Articular chondrocyte of knee joint (primary cell): ENCODE measurements at places on chromosomes 1 and 21. TPM values are rescaled to one million over a fixed set of nuclear protein-coding genes. Genes with fewer than 3 reads are reported as not detected.

Gene TTC39A
- 0.32 and 1.0 TPM in 2 replicates for total RNA-seq

Gene SPRR2A
- not detected in 2 replicates for total RNA-seq

Gene IFI16
- total RNA-seq: 48.9 and 69.9 TPM in 2 replicates

Gene ZBTB18
- total RNA-seq: 6.4 and 8.5 TPM in 2 replicates

Gene CC2D1B
- total RNA-seq: 28.1 and 29.5 TPM in 2 replicates

Gene LCE1C
- not detected in 2 replicates for total RNA-seq

Gene SERTAD4
- total RNA-seq: 0.11 TPM in 1 of 2 replicates, not detected in the other

Gene CD5L
- total RNA-seq: not detected in 2 replicates
